ENCODE measurements at places on chromosomes 3 and 15. TPM values are rescaled to one million over a fixed set of nuclear protein-coding genes. Genes with fewer than 3 reads are reported as not detected.
A peak's percentile ranks its signal among the peaks of the same experiment; 100 is the strongest.

SEMA7A gene
- 4.0 TPM for total RNA-seq

ANKRD34C gene
- not detected for total RNA-seq

RAD51 gene
- 8.2 TPM for total RNA-seq

CASR gene
- total RNA-seq: not detected

AGTR1 gene
- 0.24 TPM for total RNA-seq

WDR93 gene
- not detected for total RNA-seq

UNC13C gene
- 0.04 TPM for total RNA-seq

SLC22A13 gene
- total RNA-seq: 0.64 TPM

SLC9C1 gene
- not detected for total RNA-seq

STX19 gene
- 3.8 TPM for total RNA-seq

ITGA11 gene
- total RNA-seq: 0.48 TPM

CA12 gene
- 138 TPM for total RNA-seq

DNA sequence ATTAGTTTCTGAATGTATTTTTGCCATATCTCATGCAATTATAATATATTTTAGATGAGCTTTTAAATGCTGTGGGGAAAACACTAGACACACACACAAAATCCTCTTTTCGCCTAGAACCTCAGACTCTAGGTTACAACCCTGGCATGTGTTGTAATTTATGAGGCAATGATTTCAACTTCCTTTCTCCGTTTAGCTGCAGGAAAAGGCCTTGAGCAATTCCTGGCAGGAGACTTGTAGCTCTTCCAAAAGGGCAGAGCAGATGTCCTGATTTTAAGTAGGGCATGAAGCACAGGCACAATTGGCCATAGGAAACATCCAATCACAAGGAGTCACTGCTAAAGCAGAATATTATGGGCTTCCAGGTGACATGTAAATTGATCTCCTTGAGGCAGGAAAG, 82.0 kb downstream of the GPR156 start:
- ATAC-seq: peak; percentile 28

GRCh38 chr3:175662815-175663214, 803.7 kb downstream of the NAALADL2 start:
- ATAC-seq: no peak

DNA sequence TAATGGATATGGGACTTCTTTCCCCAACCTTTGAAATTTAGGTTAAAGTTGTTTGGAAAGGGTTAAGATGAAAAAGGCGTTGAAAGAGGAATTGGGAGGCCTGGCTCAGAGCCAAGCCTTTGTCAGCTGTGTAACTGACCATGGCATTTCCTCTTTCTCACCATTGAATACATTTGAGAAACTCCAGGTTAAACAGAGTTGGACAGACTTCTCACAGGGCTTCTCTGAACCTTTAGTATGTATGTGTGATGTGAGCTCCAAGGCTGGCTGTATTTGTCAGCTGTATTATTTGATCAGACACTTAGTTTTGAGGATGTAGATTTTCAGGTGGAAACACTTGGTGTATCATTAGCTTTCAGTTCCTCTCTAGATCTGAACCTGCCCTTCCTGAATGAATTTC, 136.4 kb upstream of the GOLGA6L4 start:
- ATAC-seq: no peak

DNA sequence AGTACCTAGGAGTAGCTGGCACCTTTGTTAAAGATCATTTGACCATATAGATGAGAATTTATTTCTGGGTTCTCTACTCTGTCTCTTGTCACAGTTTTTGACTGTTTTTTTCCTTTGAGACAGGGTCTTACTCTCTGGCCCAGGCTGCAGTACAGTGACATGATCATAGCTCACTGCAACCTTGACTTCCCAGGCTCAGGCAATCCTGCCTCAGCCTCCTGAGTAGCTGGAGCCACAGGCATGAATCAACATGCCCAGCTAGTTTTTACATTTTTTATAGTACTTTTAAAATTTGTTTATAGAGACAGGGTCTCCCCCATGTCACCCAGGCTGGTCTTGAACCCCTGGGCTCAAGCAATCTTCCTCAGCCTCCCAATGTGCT, 45.0 kb downstream of the BCL2L10 start:
- ATAC-seq: no peak

DNA sequence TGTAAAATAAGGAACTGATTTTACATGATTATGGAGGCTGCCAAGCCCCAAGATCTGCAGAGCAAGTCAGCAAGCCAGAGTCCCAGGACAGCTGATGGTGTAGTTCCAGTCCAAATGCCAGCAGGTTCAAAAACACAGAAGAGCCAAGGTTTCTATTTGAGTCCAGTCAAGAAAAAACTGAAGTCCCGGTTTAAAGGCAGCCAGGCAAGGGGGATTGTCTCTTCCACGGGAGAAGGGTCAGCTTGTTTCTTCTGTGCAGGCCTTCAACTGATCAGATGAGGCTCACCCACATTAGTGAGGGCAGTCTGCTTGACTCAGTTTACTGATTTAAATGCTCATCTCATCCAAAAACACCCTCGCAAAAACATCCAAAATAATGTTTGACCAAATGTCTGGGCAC, 246.2 kb downstream of the PLCL2 start:
- ATAC-seq: no peak

GRCh38 chr3:28476194-28476593, 127.6 kb upstream of the AZI2 start:
- ATAC-seq: no peak

- ATAC-seq: peak; percentile 93
Measured at GRCh38 chr3:183265834-183266417, 12.9 kb downstream of the B3GNT5 start.

DNA sequence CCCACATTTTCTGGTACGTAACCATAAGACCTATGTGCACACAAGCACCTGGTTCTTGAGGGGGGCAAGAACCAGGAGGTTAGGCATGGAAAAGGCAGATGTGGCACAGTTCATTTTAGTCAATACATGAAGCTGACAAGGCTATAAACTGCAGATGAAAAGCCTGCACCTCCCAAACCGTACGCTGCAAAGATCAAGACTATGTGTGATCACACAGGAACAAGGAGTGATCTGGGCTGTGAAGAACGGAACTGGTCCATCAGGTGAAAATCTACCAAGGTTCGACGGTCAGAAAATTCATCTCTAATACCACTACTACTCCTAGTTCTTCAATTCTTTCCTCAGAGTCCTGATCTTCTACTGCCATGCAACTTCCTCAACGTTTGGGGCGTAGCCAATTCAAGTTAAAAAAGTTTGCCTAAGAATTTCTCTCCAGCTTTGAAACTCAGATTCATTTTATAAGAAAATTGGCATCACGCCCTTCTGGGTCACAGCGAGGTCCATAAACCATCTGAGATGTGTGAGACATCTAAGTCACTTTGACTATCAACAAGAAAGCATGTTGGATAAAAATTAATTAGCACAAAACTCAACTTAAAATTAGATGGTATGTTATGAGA, 41.9 kb downstream of the PLD1 start:
- no peak for ATAC-seq

- peak; percentile 44 for ATAC-seq
Measured at GRCh38 chr3:149596134-149596770, 61.6 kb downstream of the WWTR1 start.

GRCh38 chr15:45088801-45089711, 24.9 kb downstream of the DUOX2 start:
- ATAC-seq: no peak

GRCh38 chr3:123739106-123739505, 145.0 kb downstream of the MYLK start:
- ATAC-seq: no peak

- ATAC-seq: no peak
Measured at GRCh38 chr3:73813692-73814292, 189.1 kb upstream of the PDZRN3 start.

DNA sequence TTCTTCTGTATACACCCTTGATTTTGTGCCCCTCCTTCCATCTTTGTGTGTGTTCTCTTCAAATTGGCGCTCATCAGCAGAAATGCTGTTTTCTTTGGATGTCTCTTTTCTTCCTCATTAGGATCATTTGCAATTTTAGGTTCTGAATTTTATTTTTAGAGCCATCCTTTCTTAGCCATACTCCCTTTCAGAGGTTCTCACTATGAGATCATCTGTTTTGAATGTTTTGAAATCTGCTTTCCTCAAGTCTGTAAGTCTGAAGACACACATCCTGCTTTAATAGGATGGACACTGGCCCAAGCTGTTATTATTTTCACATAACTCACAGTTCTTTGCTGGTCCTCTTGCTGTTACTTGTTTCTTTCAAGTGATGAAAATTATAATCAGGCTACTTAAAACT, 124.8 kb downstream of the BDH1 start:
- no peak for ATAC-seq

DNA sequence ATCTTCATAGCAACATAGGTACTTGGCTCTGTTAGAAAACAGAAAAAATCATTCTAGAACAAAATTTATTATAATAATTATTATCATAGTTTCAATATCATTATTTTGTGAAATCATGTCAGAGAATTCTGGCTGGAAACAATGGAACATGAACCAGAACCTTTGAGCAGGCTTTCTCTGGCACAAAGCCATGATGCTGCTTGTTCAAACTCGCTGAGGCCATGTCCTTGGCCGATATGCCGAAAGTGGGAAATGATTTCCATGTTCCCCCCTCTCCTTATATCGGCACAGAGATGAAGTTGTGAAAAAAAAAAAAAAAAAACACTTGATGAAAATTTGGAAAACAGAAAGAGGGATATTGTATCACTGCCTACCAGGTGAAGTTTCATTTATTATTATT, 49.0 kb upstream of the MRPL3 start:
- ATAC-seq: no peak

DNA sequence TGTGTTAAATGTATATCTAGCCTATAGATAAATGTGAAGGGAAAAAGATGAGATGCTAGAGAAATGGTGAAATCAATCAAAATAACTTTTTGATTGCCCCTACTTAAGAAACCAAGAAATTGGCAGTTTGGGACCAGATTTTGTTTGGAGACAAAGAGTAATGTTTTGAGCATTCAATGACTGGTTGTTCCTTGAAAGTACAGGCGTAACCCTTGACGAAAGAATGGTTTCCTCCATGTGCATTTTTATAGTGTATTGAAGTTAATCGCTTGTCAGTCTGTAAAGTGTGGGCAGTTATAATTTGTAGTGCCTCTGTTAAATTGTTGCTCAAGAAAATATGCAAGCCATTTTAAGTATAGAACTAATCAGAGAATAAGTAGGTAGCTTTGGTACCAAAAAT, 1.2 kb downstream of the KIF23 start:
- ATAC-seq: no peak

GRCh38 chr3:10582733-10583132, 77.3 kb upstream of the ATP2B2 start:
- no peak for ATAC-seq

GRCh38 chr15:64058279-64058678, 12.0 kb upstream of the DAPK2 start:
- ATAC-seq: no peak

- peak; percentile 20 for ATAC-seq
Measured at GRCh38 chr3:72821161-72821781, 27.0 kb downstream of the SHQ1 start.

GRCh38 chr15:27222479-27222878, 251.5 kb downstream of the GABRG3 start:
- ATAC-seq: no peak

GRCh38 chr3:159189994-159190669, 388.3 kb downstream of the MFSD1 start:
- ATAC-seq: no peak

DNA sequence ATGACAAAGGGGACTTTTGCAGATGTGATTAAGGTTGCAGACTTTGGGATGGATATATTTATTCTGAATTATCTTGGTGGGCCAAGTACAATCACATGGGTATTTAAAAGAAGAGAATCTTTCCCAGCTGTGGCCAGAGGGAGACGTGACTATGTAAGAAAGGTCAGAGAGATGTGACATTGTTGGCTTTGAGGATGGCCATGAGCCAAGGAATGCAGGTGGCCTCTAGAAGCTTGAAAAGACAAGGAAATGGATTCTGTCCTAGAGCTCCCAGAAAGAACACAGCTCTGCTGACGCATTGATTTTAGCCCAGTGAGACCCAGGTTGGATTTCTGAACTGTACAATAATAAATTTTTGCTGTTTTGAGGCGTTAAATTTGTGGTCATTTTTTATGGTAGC, 616.0 kb upstream of the TBL1XR1 start:
- ATAC-seq: no peak

- no peak for ATAC-seq
Measured at GRCh38 chr3:158602227-158602626, 31.2 kb downstream of the MLF1 start.

- no peak for ATAC-seq
Measured at GRCh38 chr3:160671231-160671630, 5.7 kb upstream of the ARL14 start.

- no peak for ATAC-seq
Measured at GRCh38 chr15:68749793-68750192, 70.9 kb downstream of the ANP32A start.

DNA sequence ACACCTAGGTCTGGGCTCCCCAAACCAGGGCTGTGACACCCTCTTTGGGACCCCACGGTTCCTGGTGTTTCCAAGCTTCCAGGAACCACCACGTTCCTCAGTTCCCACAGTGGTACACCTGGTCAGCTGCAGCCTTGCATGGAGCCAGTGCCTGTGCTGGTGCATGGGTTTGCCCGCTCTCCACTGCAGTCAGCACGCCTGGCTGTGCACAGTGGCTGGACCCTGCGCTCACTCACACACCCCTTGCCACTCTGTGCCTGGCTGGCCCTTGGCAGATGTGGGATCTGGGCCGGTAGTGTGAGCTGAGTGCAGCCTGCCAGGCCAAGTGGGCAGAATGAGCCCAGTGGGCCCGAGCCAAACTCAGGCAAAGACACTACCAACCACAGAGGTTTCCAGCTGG, 48.8 kb downstream of the TCAIM start:
- no peak for ATAC-seq

DNA sequence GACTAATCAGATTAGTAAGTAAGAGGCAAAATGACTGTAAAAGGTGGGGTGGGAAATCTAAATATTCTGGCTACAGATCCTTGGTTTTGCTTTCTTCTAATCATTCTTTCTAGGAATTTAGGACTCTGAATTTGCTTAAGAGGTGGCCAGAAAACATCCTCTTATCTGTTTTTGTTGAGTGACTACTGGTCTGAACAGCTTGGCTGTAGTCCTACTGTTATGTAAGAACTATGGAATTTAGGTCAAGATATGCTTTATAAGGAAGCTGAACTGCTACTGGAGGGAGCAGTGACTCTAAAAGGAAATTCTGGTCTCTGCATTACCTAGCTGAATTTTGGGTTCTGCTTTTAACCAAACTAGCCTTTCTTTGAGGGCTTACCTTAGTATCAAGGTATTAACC, 33.5 kb upstream of the CSPG5 start:
- peak; percentile 31 for ATAC-seq

DNA sequence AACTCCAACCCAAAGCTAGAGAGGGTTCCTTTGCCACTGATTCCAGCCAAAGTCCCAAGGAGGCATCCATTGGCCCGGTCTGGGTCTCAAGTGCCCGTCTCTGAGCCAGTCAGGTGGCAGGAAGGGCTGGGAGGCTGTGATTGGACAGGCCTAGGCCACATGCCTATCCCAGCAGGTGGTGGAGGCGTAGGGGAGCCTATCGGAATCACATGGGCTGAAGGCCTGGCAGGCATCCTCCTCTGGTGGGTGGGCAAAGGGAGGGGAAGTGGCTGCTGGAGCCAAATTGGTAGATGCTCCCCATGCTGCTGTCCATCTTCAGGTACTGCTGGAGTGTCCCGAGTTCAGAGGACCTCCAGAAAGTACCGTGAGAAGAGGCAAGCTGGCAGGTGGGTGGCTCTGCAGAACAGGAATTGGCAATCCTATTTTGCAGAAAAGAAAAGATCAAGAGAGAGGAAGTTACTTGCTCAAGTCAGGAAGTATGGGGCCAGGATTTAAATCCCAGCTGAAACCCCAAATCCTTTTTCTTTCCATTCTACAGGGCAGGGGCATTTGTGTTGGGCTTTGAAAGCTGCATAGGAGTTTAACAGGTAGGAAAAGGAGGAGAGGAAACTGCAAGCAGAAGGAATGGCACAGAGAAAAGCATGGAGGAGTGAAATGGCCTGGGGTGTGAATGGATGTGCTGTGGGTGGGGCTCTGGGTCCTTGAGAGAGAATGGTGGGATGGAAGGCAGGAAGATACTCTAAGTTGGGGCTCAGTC, 3.7 kb downstream of the CHST13 start:
- no peak for ATAC-seq

Data from esophagus mucosa (tissue), 1 donor.